ENCODE measurements at places on chromosomes 1 and 21.

DNA sequence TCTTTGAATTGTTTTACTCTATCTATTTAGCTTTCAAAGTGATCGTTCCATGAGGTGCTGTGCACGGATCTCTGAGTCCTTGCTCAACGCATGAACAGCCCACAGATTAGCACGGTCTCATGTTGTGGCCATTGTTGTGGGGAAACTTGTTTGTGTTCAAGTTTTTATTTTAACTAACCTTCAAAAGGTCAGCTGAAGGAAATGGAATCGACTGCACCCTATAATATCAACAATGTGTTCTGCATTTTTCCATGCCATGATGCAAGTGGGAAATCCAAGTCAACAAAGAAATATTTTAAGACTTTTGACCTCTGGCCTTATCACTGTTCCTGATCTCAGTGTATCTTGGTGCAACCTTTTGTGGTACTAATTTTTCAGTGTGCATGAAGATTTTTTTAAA is 6.1 kb downstream of the SH2D1B start:
- no peak overlapping the region for H3K27ac ChIP-seq
- no peak overlapping the region for H3K4me3 ChIP-seq
- 0 out of 2 replicates have a peak, but pooled peaks cover 3% of the 10 kb centered on the region for H3K4me1 ChIP-seq
- H3K36me3 ChIP-seq, result no peaks in the 10 kb centered on the region
- H3K27me3 ChIP-seq, result no peaks in the 10 kb centered on the region
- no peak for DNase-seq

- no peaks in the 10 kb centered on the region for H3K4me1 ChIP-seq
- H3K36me3 ChIP-seq, result no peaks in the 10 kb centered on the region
- H3K27me3 ChIP-seq, result no peaks in the 10 kb centered on the region
These were observed 183.0 kb upstream of the HOOK1 start for GRCh38 chr1:59631561-59632255.

GRCh38 chr1:86965012-86965826 is 50.8 kb downstream of the HS2ST1 start:
- no peaks in the 10 kb centered on the region for H3K36me3 ChIP-seq
- no peak overlapping the region for H3K27ac ChIP-seq
- no peaks in the 10 kb centered on the region for H3K4me1 ChIP-seq
- DNase-seq, result peak; percentile 71
- H3K27me3 ChIP-seq, result no peaks in the 10 kb centered on the region

DNA sequence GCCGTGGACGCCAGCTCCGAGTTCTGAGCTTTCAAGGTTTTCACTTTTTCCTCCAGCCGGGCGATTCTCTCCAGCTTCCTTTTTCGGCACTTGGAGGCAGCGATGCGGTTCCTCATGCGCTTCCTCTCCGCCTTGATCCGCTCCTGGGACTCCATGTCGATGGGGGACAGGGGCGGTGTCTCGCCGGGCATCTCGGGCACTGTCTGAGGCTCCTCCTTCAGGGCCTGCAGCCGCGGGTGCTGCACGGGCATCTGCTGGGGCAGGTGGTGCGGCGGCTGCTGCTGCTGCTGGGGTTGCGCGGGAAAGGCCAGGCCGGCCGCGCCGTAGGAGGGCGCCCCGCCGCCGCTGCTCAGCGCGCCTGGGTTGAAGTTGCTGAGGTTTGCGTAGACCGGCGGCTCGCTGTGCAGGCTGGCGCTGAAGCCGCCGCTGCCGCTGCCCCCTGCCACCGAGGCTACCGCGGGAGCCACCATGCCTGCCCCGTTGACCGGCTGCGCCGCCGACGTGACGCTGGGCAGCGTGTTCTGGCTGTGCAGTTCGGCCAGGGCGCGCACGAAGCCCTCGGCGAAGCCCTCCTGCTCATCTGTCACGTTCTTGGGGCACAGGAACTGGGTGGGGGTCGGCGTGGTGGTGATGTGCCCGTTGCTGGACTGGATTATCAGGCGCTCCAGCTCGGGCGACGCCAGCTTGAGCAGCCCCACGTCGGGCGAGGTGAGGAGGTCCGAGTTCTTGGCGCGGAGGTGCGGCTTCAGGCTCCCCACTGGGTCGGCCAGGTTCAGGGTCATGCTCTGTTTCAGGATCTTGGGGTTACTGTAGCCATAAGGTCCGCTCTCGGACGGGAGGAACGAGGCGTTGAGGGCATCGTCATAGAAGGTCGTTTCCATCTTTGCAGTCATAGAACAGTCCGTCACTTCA is 1.4 kb downstream of the JUN start:
- H3K27ac ChIP-seq, result no peak overlapping the region
- DNase-seq, result peak; percentile 64
- H3K4me1 ChIP-seq, result peaks cover 14% of the 10 kb centered on the region
- no peaks in the 10 kb centered on the region for H3K36me3 ChIP-seq

- H3K4me3 ChIP-seq, result no peak overlapping the region
- H3K36me3 ChIP-seq, result no peaks in the 10 kb centered on the region
- no peak for DNase-seq
- peaks cover 6% of the 10 kb centered on the region for H3K4me1 ChIP-seq
These were observed 17.9 kb downstream of the ATP5PO start for GRCh38 chr21:33897739-33898138.

DNA sequence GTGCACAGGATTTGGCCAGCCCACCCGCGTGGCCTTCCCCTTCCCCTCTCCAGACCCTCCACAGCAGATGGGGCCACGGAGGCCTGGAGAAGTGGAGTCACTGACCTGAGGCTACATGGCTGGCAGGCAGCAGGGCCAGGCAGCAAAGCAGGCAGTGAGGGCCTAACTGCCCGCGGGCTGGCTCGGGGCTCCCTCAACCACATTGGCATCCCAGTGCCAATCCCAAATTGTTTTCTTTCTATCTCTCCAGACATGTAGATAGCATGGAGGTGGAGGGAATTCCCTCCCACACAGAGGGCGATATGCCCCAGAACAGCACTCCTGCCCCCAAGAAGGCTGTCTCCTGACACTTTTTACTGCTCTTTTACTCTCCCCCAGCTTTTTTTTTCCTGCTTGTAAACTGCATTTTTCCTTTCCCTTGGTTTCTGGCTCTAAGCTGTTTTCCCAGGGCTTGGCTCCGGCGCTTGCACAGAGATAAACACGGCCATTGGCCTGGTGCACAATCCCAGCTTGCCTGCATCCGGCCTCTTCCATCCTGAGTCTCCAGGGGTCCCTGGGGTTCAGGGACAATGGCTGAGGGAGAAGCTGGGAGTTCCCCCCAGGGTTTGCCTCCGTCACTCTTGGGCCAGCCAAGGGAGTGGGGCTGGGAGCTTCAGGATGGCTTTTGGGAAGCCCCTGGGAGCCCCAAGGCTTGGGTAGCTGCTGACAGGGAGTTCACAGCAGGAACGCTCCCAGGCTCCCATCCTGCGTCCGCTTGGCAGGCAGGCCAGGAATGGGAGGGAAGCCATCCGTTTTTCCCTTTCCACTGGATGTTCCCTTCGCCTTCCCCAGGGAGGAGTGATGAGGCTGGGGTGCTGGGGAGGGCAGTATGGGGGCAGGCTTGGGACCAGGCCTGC is 7.0 kb downstream of the EPHX1 start:
- no peaks in the 10 kb centered on the region for H3K36me3 ChIP-seq
- peak; percentile 35 for DNase-seq
- H3K27me3 ChIP-seq, result no peaks in the 10 kb centered on the region
- peaks cover 49% of the 10 kb centered on the region for H3K4me1 ChIP-seq
- peak overlapping the region; percentile 87 for H3K27ac ChIP-seq

GRCh38 chr21:31974454-31974985 is 101.7 kb downstream of the HUNK start:
- no peak overlapping the region for H3K27ac ChIP-seq
- no peaks in the 10 kb centered on the region for H3K36me3 ChIP-seq
- no peak overlapping the region for H3K4me3 ChIP-seq
- DNase-seq, result peak; percentile 36
- no peaks in the 10 kb centered on the region for H3K27me3 ChIP-seq
- no peaks in the 10 kb centered on the region for H3K4me1 ChIP-seq

- no peaks in the 10 kb centered on the region for H3K27me3 ChIP-seq
- no peak for DNase-seq
- H3K4me3 ChIP-seq, result no peak overlapping the region
- no peak overlapping the region for H3K27ac ChIP-seq
- H3K36me3 ChIP-seq, result no peaks in the 10 kb centered on the region
- no peaks in the 10 kb centered on the region for H3K4me1 ChIP-seq
These were observed 45.5 kb downstream of the VWA5B1 start for GRCh38 chr1:20336105-20336605.
